ENCODE measurements at places on chromosomes 7 and 10.

GRCh38 chr7:40541336-40541735, 406.5 kb downstream of the SUGCT start:
- no peak for DNase-seq

DNA sequence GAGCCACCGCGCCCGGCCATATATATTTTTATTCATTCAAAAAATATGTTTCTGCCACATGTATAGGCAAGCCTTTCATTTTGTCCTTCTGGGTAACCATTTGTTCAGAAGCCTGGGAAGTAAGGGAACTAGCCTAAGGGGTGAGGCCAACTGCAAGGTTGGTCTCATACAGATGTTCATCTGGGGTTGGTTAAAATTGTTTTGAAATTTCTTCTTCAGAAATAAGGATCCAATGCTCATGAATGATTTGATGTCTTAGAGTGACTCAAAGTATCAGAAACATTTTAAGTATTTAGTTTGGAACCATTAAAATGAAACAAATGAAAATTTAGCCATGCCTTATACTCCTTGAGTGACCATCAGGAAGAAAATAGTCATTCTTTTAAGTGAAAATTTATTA, 397.2 kb downstream of the SUGCT start:
- DNase-seq = no peak

DNA sequence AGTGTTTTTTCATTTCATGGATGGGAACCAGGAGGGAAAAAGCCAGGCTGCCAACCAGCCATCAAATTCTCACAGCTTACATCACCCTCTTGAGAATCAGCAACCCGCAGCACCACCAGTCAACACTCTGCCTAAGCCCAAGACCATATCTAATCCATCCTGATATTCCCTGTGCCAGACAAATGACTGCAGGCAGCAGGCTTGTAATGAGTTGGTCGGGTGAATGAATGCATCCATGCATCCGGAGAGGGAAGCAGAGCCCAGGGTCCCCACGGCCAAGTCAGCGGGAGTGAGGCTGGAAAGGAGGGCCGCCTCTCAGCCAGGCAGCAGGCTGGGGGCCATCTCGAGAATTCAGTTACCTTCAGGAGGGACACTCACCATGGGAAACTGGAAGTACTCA, 46.9 kb downstream of the SLIT1 start:
- no peak for DNase-seq

- DNase-seq = no peak
These were observed 74.3 kb upstream of the CSTF2T start for GRCh38 chr10:51773681-51774080.

DNA sequence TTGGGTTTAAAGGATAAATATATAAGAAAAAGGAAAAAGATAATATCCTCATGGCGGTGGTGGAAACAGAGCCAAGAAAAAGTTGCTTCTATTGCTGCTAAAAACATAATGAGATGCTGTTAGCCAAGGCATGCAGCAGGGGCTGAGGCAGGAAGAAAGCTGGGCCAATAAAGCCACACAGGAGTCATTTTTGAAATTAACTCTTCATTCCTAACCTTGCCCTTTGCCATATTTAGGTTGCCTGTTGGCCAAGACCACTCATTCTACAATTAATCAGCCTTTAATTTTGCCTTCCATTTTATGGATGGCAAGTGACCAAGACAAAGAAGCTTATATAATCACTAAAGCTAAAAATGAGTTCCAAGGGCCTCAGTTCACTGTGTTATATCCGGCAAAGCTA, 58.2 kb downstream of the ARMH3 start:
- no peak for DNase-seq

DNA sequence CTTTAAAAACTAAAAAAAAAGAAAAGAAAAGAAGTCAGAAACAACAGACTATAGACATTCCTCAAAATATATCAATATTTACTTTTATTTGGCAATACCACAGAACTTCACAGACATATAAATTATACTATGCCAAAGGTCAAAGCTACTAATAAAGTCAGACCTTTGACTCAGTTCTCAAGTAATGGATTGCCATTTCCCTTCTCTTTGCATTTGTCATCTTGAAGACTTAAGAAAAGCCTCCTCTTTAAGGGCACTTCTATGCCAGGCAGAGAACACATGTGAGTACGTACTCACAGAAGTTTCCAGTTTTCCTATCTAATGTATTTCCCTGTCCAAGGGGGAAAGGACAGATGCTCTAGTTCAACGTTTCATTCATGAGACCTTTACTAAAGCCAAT, 37.6 kb downstream of the TNPO3 start:
- DNase-seq = no peak

DNA sequence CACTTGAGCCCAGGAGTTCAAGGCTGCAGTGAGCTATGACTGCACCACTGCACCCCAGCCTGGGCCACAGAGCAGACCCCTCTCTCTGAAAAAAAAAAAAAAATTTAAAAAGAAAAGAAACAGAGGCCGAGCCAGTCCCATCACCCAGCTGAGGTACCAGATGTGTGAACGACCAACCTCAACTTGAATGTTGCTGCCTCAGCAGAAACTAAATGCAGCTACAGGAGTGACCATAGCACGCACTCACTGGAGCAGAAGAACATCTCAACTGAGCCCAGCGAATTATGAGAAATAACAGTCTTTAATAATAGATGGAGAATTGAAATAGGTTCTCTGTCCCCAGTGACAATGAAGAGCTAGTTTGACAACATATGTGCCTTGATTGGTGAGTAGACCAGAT, 53.1 kb upstream of the ST8SIA6 start:
- no peak for DNase-seq

GRCh38 chr7:42104231-42104630, 132.8 kb downstream of the GLI3 start:
- DNase-seq = no peak

- no peak for DNase-seq
These were observed 106.8 kb downstream of the GALNT17 start for GRCh38 chr7:71238581-71239295.

GRCh38 chr10:116627386-116627933, 6.7 kb downstream of the PNLIPRP2 start:
- DNase-seq = no peak

DNA sequence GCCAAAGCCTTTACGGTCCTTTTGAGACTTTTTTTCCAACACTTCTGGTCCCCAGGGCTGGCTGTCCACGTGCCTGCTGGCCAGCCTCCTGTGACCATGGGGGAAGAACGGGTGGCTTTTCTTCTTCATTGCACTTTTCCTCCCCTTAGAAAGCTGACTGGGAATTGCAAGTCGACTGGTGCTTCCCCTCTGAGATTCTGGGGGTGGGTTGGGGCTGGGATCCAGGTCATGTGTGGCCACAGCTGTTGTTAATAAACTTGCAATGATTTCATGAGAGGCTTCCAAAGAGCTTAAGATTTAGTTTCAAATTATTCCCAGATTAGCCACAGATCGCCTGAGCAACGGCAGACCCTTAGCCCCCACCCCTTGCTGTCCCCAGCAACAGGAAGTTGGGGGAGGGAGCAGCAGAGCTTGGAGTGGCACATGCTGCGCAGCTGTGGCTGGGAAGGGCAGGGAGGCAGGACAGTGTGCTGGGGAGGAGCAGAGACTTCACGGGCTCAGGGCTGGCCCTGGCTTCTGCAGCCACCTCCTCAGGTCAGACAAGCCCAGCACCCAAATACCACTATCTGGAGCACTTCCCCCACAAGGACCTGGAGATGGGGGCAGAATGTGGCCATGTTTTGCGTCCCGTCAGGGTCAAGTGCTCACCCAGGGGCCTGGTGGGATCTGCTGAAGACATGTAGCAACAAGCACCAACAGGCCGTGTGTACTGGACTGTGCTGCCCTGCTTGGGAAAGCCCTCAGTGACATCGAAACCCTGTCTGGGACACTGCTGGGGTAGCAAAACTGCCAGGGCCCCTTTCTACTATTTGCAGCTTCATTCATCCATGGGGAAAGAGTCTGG, 147.1 kb downstream of the RNF216 start:
- no peak for DNase-seq

DNA sequence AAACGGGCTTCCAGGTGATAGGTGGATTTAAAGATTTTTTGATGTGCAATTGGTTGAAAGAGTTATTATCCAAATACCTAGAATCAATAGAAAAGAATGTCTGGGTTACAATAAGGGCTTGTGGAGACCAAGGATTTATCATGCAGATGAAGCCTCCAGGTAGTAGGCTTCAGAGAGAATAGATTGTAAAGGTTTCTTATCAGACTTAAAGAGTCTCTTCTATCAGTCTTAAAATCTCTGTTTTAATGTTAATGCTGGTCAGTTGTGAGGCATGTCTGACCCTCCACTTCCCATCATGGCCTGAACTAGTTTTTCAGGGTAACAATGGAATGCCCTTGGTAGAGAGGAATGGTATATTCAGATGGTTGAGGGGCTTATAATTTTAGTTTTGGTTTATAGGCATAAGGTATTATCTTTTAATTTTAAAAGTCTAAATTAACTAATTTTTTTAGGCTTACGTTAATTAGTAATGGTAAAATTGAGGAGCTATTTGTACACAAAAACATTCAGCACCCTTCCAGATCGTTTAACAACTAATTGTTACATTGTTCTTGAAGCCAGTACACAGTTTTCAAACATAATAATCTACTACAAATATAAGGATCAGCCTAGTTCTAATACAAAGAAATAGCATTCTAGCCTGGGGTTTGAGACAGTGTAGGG, 704.2 kb upstream of the MBL2 start:
- DNase-seq = no peak

- no peak for DNase-seq
These were observed 31.1 kb downstream of the ADARB2 start for GRCh38 chr10:1706256-1706655.

- no peak for DNase-seq
These were observed 56.9 kb downstream of the XPNPEP1 start for GRCh38 chr10:109866168-109866994.

- DNase-seq = no peak
These were observed 24.2 kb upstream of the SMIM30 start for GRCh38 chr7:113142385-113143119.

DNA sequence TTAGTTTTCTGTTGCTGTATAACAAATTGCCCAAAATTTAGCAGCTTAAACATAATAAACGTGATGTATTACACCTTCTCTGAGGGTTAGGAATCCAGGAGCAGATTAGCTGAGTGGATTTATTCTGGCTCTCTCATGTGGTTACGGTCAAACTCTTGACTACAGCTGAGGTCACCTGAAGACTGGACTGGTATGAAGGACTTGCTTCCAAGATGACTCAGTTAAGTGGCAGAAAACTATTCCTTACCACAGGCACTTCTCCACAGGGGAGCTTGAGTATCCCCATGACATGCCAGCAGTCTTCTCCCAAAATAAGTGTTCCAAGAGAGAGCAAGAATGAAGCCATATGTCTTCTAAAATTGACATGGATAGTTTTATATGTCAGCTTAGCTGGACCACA, 957.2 kb upstream of the GHITM start:
- no peak for DNase-seq

DNA sequence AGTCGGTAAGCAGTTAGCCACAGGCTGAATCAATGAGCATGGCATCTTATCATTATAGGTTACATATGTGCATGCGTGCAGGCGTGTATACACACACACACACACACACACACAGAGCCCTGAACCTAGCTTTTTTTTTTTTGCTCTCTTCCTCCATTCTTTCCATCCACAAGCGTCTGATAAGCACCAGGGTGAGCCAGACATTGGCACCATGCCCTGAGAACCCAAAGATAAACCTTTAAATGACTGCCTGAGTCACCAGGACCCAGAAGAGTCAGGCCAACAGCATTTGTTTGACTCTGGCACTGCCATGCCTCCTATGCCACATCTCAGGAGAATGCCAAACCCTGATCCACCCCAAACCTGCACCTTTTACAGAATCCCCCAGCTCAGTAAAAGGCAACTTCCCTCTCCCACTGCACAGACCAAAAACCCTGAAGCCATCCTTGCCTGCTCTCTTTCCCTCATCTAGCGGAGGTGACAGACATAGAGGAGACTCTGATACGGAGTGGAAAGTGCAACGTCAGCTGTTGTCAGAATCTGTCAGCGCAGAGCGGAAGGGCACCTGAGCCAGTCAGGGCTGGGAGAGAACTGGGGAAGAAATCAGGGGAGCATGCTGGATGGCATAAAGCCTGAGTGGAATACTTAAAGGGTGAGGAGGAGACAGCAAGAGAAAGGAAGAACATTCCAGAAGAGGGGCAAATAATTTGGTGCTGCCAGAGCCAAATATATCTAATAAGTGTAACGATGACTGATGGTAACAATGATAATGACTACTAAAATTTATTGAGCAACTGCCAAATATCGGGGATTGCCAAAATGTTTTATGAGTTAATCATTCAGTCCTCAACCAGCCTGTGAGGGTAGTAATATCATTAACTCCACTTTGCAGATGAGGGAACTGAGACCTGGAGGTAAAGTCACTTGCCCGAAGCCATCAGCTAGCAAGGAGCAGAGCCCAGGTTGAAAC, 3.2 kb downstream of the PARP12 start:
- peak; percentile 17 for DNase-seq

- DNase-seq = no peak
These were observed 16.0 kb downstream of the TRIL start for GRCh38 chr7:28942168-28942567.

GRCh38 chr10:48806342-48806741, 121.7 kb downstream of the WDFY4 start:
- DNase-seq = no peak

GRCh38 chr10:100806356-100806645, 60.9 kb downstream of the PAX2 start:
- no peak for DNase-seq

DNA sequence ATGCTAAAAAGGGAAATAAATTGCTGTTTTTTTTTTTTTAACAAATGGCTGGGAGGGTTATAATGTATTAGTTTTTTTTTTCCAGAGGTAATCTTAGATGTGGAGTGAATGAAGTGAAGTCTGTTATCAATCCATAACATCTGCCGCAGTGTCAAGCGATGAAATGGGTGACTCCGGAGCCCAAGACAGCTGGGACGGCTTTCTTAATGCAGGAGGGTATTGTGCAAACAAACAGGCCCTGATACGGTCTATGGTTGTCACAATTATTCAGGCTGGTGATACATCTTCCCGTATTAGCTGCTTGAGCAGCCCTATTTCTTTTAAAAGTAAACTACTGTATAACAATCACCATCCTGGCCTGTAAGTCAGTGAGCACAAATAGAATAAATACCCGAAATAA, 1231.2 kb downstream of the GATA3 start:
- DNase-seq = no peak

DNA sequence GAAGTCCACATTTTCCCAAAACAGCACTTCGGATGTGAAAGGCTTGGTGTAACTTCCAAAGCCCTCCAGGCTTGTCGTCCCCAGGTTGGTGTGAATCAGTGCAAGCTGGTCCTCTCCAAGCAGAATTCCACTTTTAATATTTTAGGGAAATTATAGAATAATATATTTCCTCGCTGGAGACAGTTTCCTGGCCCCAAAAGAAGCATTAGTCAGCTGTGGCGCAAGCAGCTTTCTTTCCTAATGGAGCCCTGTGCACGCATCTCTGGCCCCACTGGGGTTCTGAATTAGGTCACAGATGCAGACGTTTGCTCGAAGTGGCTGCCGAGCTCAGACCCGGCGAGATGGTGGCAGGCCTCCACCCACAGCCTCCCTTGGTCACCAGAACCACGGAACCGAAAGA, 33.3 kb upstream of the MNX1 start:
- DNase-seq = no peak

- no peak for DNase-seq
These were observed 132.2 kb downstream of the MAD1L1 start for GRCh38 chr7:2100278-2101208.
